ENCODE measurements at places on chromosomes 6 and 20. TPM values are rescaled to one million over a fixed set of nuclear protein-coding genes. Genes with fewer than 3 reads are reported as not detected.

The LY6G6C gene
- 0.88 TPM for polyA plus RNA-seq

The EYS gene
- 0.38 TPM for polyA plus RNA-seq

The SLC17A1 gene
- polyA plus RNA-seq, result not detected

The KCNK17 gene
- not detected for polyA plus RNA-seq

The DEF6 gene
- polyA plus RNA-seq, result 1.3 TPM

The CLVS2 gene
- 12.9 TPM for polyA plus RNA-seq

The LRFN2 gene
- polyA plus RNA-seq, result 16.8 TPM

The TULP1 gene
- not detected for polyA plus RNA-seq

The HAO1 gene
- polyA plus RNA-seq, result not detected

The PAX1 gene
- not detected for polyA plus RNA-seq

All from neural cell (in vitro differentiated cells).